ENCODE measurements at places on chromosomes 2 and 18.

DNA sequence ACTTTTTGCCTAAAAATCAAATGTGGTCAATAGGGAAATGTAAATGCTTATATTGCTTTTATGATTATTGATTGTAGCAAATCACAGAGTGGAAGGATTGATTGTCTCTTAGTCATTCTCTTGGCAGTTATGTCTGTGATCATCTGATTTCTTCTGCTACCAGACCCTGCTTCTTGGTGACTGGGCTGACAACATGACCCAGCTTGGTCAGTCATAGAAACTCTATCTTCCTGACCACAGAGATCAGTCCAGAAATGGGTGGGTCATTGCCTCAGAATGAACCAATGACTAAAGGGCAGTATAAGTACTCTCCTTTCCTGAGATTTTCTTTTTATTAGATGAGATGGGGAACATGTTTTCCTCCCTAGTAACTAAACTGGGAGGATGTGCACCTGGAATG lies 87.6 kb downstream of the MAIP1 start:
- H3K4me1 ChIP-seq = peaks cover 2% of the 10 kb centered on the region
- no peak for DNase-seq
- no peaks in the 10 kb centered on the region for H3K36me3 ChIP-seq
- no peak overlapping the region for H3K27ac ChIP-seq

- H3K4me1 ChIP-seq = peaks cover 10% of the 10 kb centered on the region
- no peak overlapping the region for H3K27ac ChIP-seq
- no peaks in the 10 kb centered on the region for H3K36me3 ChIP-seq
- no peaks in the 10 kb centered on the region for H3K27me3 ChIP-seq
- no peak for DNase-seq
- no peak overlapping the region for H3K4me3 ChIP-seq
These were observed 177.5 kb downstream of the ALPK2 start for GRCh38 chr18:58451115-58451971.

DNA sequence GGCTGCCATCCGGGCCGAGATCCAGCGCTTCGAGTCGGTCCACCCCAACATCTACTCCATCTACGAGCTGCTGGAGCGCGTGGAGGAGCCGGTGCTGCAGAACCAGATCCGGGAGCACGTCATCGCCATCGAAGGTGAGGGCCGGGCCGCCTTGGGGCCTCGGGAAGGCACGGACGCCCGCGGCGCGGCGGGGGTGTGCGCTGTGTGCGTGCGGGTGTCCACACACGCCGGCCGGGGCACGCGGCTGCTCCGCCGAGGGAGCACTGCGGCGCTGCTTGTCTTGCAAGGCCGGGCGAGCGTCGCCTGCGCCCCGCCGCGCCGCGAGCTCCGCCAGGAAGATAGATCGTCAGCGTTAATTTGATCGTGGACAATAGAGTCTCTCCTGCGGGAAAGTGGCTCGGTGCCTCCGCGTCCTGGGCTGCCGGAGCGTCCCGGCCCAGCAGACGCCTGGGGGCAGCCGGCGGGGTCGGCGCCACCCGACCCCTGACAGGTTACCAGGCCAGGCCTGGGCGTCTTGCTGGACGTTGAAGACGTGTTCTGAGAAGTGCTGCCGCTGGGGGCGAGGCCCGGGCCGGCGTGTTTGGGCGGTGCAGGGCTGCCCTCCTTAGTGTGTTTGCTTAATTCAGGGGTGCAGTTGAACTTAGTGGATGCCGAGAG lies 1.0 kb downstream of the AGAP1 start:
- H3K27ac ChIP-seq = no peak overlapping the region
- peaks cover 14% of the 10 kb centered on the region for H3K4me1 ChIP-seq
- H3K27me3 ChIP-seq = peaks cover 9% of the 10 kb centered on the region

DNA sequence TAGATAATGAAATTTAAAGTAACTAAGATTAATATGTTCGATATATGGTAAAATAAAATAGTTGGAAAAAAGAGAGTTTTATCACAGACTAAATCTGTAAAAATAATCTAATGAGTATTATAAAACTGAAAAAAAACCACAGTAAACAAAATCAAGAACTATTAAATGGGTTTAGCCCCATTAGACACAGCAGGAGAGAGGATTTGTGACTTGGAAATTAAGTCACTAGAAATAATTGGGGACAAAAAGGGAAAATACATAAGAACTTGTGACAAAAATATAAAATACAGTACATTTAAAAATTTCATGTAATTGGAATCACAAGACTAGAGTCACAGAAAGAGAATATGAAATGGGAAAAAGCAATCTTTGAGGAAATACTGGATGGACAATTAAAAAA lies 1114.6 kb upstream of the KLHL29 start:
- H3K4me3 ChIP-seq = no peak overlapping the region
- no peak for DNase-seq
- no peaks in the 10 kb centered on the region for H3K36me3 ChIP-seq
- H3K27me3 ChIP-seq = no peaks in the 10 kb centered on the region
- H3K27ac ChIP-seq = no peak overlapping the region

DNA sequence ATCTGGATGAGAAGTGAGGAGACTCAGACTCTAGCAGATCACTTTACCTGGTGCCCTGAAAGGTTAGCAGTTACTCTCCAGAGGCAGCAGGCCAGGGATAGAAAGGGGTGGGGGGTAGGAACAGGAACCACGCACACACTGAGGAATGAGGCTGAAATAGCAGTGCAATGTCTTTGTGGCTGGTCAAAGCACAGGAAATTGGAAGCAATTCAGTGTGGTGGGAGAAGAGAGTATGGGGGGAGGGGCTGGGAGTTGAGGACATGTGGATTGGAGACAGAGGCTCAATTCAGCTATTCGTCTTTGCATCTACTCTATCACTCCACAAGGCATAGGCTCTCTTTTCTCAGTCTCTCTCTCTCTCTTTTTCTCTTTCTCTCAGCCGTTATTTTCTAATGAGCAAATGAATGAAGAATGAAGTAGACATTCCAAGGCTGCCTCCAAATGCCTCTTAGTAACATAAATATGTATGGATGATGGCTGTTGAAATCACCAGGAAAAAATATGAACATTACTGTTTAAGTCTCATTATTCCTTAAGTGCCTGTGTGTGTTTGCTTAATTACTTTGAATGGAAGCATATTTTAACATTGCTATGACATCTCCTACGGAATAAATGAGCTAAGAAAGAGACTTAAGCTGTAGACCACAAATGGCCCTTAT lies 979.4 kb downstream of the TSN start:
- DNase-seq = peak; percentile 67
- H3K27me3 ChIP-seq = no peaks in the 10 kb centered on the region
- H3K27ac ChIP-seq = no peak overlapping the region
- H3K4me3 ChIP-seq = no peak overlapping the region

GRCh38 chr2:26811791-26812694 lies 26.2 kb downstream of the CENPA start:
- no peaks in the 10 kb centered on the region for H3K36me3 ChIP-seq
- no peak overlapping the region for H3K27ac ChIP-seq
- H3K27me3 ChIP-seq = no peaks in the 10 kb centered on the region
- no peak overlapping the region for H3K4me3 ChIP-seq
- DNase-seq = no peak

All from H1 (cell line).